ENCODE measurements at places on chromosomes 11 and 22.

DNA sequence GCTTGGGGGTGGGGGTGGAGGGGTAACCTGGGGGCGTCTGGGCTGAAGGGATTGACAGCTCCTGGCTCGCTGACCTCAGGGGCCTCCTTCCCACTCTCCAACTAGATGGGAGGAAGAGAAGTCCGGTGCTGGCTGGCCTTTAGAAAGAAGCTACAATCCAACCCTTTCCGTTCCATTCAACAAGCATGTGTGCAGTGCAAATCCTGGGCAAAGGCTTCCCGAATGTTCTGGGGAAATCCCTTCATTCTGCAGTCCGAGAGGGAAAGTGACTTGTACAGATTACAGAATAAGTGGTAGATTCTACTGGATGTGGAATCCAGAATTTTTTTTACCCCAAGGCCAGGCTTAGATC is 149.9 kb downstream of the FEZ1 start:
- H3K27ac ChIP-seq: no peak overlapping the region
- H3K4me3 ChIP-seq: no peak overlapping the region
- H3K27me3 ChIP-seq: no peaks in the 10 kb centered on the region
- no peaks in the 10 kb centered on the region for H3K36me3 ChIP-seq

DNA sequence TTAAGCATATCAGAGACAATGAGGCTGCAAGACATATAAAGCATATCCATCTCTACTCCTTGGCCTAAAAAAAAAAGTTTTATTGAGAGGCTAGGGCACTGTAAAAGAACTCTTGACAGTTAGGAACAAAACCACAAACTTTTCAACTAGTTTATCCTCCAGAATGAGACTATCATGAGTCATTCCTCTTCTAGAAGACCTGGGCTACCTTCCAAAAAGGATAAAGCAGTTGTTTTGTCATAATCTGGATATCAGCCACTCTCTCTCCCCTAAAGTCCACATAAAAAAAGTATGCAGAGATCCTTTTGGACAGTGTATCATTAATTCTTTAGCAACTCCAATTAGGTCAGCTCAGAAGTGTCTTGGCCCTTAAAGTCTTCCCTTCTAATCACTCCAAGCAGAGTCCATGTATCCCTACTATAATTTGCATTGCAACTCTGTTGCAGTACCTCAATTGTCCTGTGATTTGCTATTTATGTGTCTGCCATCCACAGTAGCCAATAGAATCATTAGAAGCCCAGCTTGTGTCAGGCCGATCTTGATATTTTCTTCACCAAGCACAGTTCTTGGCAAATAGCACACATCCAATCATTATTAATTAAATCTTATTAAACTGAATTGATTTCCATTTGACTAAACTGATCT is 10.4 kb downstream of the OR51T1 start:
- no peak overlapping the region for H3K27ac ChIP-seq
- no peak for DNase-seq
- H3K4me3 ChIP-seq: no peak overlapping the region
- H3K4me1 ChIP-seq: no peaks in the 10 kb centered on the region
- no peaks in the 10 kb centered on the region for H3K36me3 ChIP-seq

DNA sequence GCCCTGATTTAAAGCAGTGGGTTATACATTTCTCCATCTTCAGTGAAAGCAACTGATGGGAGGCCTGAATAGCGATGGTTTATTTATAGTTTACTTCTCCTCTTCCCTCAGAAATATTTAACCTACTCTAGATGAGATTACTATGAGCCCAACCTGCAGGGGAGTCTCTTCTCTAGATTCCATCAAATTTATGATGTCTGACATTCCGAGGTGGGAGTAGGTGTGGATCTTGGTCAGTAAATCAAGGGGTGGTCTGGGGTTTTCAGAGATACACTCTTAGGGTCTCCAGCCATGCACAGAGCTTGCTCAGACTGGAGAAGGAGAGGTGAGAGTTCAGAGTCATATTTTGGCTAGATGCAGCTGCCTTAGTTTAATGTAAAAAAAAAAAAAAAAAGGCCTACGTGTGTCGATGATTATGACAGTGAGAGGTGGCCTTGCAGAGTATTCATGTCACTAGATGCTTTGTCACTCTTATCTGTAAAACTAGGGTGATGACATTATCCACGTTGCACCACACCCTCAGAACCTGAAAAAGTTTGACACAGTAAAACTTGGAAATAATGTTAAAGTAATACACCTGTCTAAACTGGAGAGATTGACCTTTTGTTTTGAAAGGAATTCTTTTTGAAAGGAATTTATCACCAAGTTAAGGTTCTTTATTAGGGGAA is 81.2 kb downstream of the EXT2 start:
- no peak for DNase-seq
- H3K4me1 ChIP-seq: no peaks in the 10 kb centered on the region
- H3K27ac ChIP-seq: no peak overlapping the region
- H3K4me3 ChIP-seq: no peak overlapping the region
- no peaks in the 10 kb centered on the region for H3K27me3 ChIP-seq

DNA sequence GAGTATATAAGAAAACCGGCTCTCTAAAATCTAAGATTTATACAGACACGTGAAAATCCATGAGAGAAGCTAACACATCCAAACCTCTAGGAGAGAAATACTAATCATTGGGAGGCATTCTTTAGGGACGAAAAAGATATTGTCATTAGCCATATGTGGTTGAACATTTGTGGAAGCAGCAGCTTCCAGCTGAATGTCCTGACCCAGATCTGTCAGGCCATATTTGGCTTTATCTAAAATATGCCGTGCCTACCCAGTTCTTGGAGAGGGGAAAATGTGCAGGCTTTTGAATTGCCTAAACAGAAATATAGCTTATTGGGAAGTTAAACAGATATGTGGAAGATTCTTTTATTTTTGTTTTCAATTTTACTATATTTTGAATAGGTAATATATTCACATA is 6.4 kb downstream of the CCDC89 start:
- H3K36me3 ChIP-seq: no peaks in the 10 kb centered on the region
- H3K27me3 ChIP-seq: no peaks in the 10 kb centered on the region
- no peak for DNase-seq
- H3K4me3 ChIP-seq: no peak overlapping the region
- no peak overlapping the region for H3K27ac ChIP-seq

GRCh38 chr11:126054408-126054807 is 8.3 kb downstream of the CDON start:
- no peak overlapping the region for H3K4me3 ChIP-seq
- no peaks in the 10 kb centered on the region for H3K36me3 ChIP-seq
- H3K27ac ChIP-seq: no peak overlapping the region
- no peak for DNase-seq
- H3K4me1 ChIP-seq: no peaks in the 10 kb centered on the region

DNA sequence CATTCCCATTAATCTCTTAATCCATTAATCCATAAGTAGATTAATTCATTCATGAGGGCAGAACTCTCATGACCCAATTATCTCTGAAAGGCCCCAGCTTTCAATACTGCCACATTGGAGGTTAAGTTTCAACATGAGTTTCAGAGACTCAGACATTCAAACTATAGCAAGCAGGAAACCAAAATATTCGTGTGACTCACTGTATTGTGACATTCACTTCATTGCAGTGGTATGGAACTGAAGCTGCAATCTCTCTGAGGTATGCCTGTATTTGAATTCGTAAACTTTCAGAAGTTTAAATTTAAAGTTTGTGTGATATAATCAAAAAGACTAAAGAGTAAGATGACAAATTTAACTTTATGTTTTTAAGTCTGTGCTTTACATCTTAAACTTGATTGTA is 2.9 kb upstream of the OR52J3 start:
- H3K4me1 ChIP-seq: no peaks in the 10 kb centered on the region
- no peaks in the 10 kb centered on the region for H3K27me3 ChIP-seq
- H3K4me3 ChIP-seq: no peak overlapping the region

- no peaks in the 10 kb centered on the region for H3K27me3 ChIP-seq
- H3K4me1 ChIP-seq: peaks cover 17% of the 10 kb centered on the region
- peak overlapping the region; percentile 78 for H3K27ac ChIP-seq
- DNase-seq: no peak
- H3K4me3 ChIP-seq: no peak overlapping the region
Measured at GRCh38 chr11:117217141-117218084, 14.5 kb downstream of the PCSK7 start.

DNA sequence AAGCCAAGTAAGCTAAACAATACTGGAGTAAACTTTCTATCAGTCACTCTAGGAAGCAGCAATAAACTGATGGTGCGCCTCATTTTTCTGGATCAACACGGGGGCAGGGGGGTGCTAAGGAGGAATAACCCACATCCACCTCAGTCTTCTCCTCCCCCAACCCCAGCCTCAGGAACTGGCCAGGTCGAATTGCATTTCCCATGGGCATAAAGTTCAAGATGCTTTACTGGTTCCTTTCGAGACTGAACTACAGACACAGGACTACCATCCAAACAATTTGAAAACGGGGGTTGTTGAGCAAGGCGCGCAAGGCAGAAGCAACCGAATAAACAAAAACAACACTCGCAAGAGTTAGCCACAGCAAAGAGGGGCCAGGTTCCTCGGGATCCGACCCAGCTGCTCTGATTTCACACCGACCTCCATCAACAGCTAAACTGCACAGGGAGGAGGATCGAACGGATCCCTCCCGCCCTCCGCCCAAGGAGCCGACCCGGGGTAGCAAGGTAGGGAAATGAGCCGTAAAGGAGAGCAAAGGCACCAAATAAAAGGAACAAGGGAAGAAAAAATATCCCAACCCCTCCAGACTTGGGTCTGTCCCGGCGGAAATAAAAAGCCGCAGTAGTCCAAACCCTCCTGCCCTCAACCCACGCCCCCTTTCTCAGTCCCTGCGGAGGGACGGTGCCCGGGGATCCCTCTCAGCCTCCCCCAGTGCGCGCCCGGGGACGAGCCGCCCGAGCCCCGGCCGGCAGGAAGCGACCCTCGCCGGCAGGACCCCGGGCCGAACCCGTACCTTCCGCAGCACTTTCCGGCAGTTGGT is 801 bp downstream of the SESN3 start:
- H3K4me1 ChIP-seq: peaks cover 8% of the 10 kb centered on the region
- H3K27me3 ChIP-seq: no peaks in the 10 kb centered on the region
- H3K27ac ChIP-seq: peak overlapping the region; percentile 61
- no peaks in the 10 kb centered on the region for H3K36me3 ChIP-seq
- H3K4me3 ChIP-seq: peak overlapping the region; percentile 90
- DNase-seq: peak; percentile 80

GRCh38 chr22:45867118-45867905 is 109.7 kb downstream of the WNT7B start:
- H3K27ac ChIP-seq: no peak overlapping the region
- H3K36me3 ChIP-seq: no peaks in the 10 kb centered on the region
- H3K27me3 ChIP-seq: no peaks in the 10 kb centered on the region

- H3K4me1 ChIP-seq: no peaks in the 10 kb centered on the region
- H3K4me3 ChIP-seq: no peak overlapping the region
- H3K36me3 ChIP-seq: no peaks in the 10 kb centered on the region
Measured at GRCh38 chr22:33882991-33883390, 37.3 kb downstream of the LARGE1 start.

GRCh38 chr11:123174196-123175183 is 20.6 kb downstream of the CLMP start:
- H3K27ac ChIP-seq: no peak overlapping the region
- no peak for DNase-seq
- no peak overlapping the region for H3K4me3 ChIP-seq
- no peaks in the 10 kb centered on the region for H3K36me3 ChIP-seq
- H3K27me3 ChIP-seq: no peaks in the 10 kb centered on the region

GRCh38 chr11:103397369-103397768 is 288.1 kb downstream of the DYNC2H1 start:
- H3K4me1 ChIP-seq: peaks cover 11% of the 10 kb centered on the region
- no peaks in the 10 kb centered on the region for H3K36me3 ChIP-seq
- H3K27me3 ChIP-seq: no peaks in the 10 kb centered on the region
- H3K27ac ChIP-seq: no peak overlapping the region
- no peak for DNase-seq

DNA sequence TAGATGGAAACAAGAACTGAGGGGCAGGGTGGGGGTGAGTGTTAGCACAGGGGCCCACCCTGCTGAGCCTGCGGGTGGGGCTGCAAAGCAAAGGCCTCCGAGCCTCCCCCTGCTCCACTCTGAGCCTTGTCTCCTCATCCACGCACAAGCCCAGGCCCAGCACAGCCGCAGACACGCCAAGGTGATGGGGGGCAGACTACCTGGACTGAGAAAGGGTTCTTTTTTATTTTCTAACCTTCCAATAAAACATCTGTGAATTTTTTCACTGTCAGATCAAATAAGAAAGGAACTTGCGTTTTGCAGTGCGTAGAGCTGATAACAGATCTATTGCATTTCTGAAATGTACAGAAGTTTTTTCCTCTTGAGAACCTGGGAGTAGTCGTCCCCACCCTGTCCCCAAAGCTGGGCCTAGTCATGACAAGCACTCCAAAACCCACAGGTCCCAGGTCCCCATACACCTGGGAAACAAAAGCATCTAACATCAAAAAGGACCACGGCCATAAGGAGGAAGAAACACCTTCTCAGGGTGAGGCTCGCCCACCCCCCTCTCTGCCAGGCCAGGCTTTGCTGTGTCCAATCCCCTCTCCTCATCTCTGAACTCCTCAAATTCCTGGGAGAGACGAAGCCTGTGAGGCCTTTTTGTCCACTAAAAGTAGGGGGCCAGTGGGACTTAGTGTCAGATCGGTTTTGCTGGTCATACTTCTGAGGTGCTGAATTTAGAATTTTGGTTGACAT is 22.7 kb upstream of the CD5 start:
- H3K4me3 ChIP-seq: no peak overlapping the region
- H3K4me1 ChIP-seq: no peaks in the 10 kb centered on the region
- no peaks in the 10 kb centered on the region for H3K27me3 ChIP-seq
- no peaks in the 10 kb centered on the region for H3K36me3 ChIP-seq

DNA sequence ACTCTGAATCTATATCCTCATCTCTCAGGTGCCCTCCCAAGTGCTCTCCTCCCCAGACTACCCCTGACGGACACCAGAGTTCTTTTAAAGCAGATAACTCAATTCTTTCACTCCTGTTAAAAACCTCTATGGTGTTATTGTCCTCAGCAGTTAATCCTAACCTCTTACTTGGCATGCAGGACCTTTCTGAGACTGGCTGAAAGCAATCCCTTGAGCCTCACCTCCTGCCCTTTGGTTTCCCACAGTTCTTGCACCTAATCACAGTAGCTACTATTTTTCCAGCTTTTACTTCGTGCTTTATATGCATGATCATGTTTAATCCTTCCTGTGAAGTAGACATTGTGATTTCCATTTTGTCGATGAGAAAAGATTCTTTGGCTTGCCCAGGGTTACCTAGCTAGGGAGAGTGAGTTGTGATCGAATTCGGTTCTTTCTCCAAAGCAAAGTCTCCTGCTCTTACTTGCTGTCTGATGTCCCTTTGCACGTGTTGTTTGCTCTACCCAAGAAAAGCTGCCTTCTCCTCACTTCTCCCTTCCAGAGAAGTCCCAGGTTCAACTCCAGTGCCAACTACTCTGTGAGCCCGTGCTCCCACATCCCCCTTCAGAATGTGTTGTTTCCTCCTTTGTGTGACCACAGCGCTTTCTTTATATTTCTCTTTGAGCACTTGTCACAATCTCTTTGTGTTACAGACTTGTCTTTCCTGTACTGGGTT is 2.1 kb downstream of the UBE2L3 start:
- no peaks in the 10 kb centered on the region for H3K36me3 ChIP-seq
- H3K4me3 ChIP-seq: peak overlapping the region; percentile 17
- H3K4me1 ChIP-seq: peaks cover 32% of the 10 kb centered on the region
- DNase-seq: no peak
- no peaks in the 10 kb centered on the region for H3K27me3 ChIP-seq

GRCh38 chr11:36729825-36730224 is 131.8 kb upstream of the RAG2 start:
- H3K4me3 ChIP-seq: no peak overlapping the region
- DNase-seq: no peak
- H3K27ac ChIP-seq: no peak overlapping the region
- H3K27me3 ChIP-seq: no peaks in the 10 kb centered on the region
- H3K36me3 ChIP-seq: no peaks in the 10 kb centered on the region
- no peaks in the 10 kb centered on the region for H3K4me1 ChIP-seq

- H3K4me1 ChIP-seq: peaks cover 22% of the 10 kb centered on the region
- H3K4me3 ChIP-seq: no peak overlapping the region
- H3K36me3 ChIP-seq: no peaks in the 10 kb centered on the region
- no peaks in the 10 kb centered on the region for H3K27me3 ChIP-seq
Measured at GRCh38 chr11:75557666-75558494, 4.2 kb upstream of the SERPINH1 start.

Data from kidney (tissue), 22 donors.